ENCODE measurements at places on chromosomes 2 and 18. TPM values are rescaled to one million over a fixed set of nuclear protein-coding genes. Genes with fewer than 3 reads are reported as not detected.
A peak's percentile ranks its signal among the peaks of the same experiment; 100 is the strongest.

UGT1A9 gene
- total RNA-seq, result not detected

GAL3ST2 gene
- not detected for total RNA-seq

GRCh38 chr2:5546181-5546580 is 146.0 kb upstream of the SOX11 start:
- peak; percentile 86 for DNase-seq

DNA sequence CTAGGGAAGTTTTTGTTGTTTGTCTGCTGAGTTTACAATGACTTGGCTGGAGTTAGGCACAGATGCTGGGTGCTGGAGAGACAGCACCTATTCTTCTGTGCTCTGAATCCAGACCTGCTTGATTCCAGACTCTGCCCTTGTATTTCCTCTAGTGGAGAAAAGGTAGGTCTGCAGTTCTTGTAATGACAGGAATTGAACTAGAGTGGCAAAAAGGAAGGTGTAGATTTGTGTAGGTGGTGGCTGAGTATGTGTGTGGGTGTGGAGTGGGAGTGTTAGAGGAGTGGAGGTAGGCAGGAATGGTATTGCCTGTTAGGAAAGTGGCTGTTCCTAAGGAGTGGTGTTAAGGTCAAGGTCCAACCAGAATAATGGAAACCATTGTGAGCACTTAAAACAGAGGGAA is 71.9 kb upstream of the LYPD6 start:
- DNase-seq, result no peak

AOX1 gene
- 81.4 TPM for total RNA-seq

- DNase-seq, result peak; percentile 19
Measured at GRCh38 chr2:202221873-202222272, 16.5 kb downstream of the SUMO1 start.
